ENCODE measurements at places on chromosomes 1 and 21.

DNA sequence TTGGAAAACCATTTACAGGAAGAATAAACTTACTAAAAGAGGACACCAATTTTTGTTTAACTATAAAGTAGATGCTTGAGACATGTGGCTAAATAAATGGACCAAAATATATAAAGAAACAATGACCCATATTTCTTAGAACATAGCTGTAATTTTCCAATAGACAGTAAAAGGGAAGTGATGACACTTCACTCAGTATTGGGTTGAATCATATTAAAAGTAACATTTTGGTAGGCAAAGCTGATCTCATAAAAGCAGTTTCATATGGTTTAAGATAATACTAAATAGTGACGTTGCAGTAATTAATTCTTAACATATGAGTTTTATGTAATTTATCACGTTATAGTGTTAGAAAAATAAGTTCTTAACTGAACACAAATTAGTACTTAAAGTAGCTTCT lies 308.9 kb upstream of the RUNX1 start:
- DNase-seq, result no peak

DNA sequence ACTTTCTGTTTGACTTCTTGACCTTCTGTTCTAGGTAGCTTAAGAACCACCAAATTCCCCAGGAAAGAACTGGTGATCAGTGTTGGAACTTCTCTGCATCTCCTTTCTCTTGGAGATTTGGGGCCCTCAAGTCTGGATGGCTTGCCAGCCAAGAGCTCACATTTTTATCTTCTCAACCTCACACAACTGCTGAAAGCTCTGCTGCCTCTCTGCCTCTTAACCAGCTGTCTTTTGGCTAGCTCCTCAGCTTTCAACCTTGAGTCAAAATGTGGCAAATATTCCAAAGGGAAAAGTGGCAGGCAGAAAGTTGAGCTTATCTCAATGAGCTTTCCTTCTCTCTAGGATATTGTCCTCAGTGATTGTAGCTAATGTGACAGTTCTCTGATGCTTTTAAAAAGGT lies 89.2 kb upstream of the CCDC190 start:
- DNase-seq, result no peak

GRCh38 chr1:217027403-217028080 lies 304.3 kb upstream of the ESRRG start:
- DNase-seq, result no peak

DNA sequence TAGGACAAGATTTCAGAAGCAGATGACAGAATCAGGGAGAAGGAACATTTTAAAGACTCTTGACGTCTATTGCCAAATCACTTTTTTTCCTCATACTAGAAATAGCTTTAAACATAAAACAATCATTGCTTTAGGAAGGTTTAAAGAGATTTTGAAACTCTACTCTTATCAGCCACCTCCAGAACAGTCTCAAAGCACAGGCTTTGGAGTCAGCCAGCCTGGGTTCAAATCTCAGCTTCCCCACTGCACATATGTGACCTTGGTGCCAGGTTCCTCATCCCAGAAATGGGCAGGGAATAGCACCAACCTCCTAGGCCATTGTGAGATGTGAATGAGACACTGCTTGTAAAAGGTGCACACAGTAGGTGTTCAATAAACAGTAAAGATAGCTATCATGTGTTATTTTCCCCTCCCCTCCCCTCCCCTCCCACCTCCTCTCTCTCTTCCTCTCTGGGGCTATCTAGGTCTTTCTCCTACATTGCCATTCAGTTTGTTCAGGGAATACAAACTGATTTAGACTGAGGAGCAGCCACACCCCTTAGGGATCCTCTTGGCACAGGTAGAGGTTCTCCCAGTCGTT lies 20.6 kb downstream of the SPOCD1 start:
- no peak for DNase-seq

- no peak for DNase-seq
Observed at GRCh38 chr21:29287383-29287782, 11.3 kb upstream of the BACH1 start.

DNA sequence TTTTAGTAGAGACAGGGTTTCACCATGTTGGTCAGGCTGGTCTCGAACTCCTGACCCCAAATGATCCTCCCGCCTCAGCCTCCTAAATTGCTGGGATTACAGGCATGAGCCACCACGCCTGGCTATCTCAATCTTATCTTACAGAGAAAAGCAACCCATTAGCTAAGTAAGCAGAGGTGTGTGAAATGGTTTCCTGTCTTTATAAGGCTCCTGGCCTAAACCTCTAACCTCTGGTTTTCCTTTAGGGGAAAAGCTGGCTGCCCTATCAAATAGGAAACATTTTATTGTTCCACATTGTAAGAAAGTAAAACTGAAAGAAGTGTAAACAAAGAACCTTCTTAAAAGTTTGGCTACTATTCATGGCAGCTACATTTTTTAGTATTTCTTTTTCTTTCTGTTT lies 78.3 kb upstream of the MORC3 start:
- no peak for DNase-seq

DNA sequence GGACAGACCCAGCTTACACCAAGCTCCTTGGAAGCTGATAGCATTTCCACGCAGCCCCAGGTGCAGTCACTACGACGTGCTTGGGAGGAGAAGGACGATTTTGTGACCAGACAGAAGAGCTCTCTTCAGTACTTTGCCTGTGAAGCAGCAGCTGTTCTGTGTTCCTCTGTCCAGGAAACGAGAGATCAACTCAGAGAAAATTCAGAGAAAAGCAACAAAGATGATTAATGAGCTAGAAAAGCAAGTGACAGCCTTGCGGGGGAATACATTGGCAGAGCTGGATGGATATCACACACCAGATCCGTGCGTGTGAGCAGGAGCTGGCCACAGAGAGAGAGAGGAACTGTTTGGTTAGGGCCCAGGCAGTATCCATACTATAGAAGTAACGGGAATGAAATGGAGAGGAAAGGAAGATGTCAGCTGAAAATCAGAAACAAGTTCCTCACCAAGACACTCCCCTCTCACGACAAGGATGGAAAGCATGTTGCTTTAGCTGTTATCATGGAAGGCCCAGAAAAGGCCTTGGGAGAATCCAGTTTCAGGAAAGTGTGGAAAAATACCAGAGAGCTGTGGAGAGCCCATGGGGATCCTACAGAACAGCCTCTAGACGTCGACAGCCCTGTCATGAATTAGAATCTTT lies 106.2 kb downstream of the TOMM20 start:
- no peak for DNase-seq

GRCh38 chr1:181637998-181638397 lies 154.7 kb downstream of the CACNA1E start:
- DNase-seq, result no peak

- no peak for DNase-seq
Observed at GRCh38 chr21:42983103-42983502, 8.7 kb downstream of the PKNOX1 start.

GRCh38 chr1:221786647-221787046 lies 44.8 kb upstream of the DUSP10 start:
- DNase-seq, result no peak

GRCh38 chr1:108107658-108108057 lies 92.5 kb downstream of the SLC25A24 start:
- no peak for DNase-seq

GRCh38 chr1:9004700-9005394 lies 21.4 kb downstream of the SLC2A7 start:
- DNase-seq, result peak; percentile 80

DNA sequence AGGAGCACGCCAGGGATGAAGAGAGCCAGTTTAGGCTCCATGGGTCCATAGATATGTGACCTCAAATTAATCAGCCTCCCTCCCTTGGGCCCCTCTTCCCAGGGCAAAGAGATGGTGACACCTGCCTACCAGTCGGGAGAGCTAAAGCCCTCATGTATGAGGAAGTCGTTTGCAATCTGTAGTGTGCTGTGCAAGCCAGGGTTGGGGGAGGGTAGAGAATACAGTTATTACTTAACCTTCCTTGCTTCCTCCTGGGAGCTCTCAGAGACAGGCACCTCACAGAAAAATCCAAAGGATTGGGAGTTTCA lies 4.0 kb downstream of the PGLYRP4 start:
- DNase-seq, result no peak

- DNase-seq, result no peak
Observed at GRCh38 chr1:109193653-109194590, 19.8 kb upstream of the SARS1 start.

- no peak for DNase-seq
Observed at GRCh38 chr1:76059451-76059850, 15.1 kb upstream of the ST6GALNAC3 start.

DNA sequence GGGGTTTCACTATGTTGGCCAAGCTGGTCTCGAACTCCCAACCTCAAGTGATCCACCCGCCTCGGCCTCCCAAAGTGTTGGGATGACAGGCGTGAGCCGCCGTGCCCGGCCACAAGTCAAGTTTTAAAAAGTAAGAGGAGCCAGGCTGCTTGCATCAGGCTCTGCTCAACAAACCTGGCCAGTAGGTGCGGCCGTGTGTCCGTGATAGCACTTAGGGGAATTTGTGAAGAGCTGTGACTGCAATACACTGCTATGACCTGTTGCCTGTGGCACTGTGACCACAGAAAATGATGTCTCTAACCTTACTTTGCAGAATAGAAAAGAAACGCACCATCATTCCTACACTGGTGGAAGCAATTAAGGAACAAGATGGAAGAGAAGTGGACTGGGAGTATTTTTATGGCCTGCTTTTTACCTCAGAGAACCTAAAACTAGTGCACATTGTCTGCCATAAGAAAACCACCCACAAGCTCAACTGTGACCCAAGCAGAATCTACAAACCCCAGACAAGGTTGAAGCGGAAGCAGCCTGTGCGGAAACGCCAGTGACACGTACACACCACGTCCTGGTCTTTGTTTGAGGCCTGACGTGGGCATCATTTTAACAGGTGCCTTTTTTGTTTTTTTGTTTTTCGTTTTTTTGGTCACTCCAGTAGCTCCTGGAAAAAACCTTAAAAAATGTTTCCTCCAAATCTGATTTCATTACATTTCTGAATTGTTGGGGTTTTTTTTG lies 16.7 kb downstream of the C1orf174 start:
- DNase-seq, result no peak

DNA sequence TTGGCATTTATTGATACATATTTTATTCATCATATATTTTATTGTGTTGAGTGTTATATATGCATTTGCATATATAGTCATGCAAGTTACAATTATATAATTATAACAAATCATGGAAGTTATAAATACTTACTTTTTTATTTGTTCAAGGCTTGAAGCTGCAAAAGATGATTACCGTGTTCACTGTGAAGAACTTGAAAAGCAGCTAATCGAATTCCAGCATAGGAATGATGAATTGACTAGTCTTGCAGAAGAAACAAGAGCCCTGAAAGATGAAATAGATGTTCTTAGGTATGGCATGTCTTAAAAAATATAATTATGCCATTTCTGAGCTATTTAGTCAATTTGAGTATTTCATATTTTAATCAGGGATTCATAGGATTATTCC lies 32.1 kb downstream of the HOOK1 start:
- DNase-seq, result no peak

GRCh38 chr1:89833183-89834082 lies 12.6 kb downstream of the LRRC8D start:
- DNase-seq, result no peak

- DNase-seq, result peak; percentile 51
Observed at GRCh38 chr1:221816899-221817298, 75.0 kb upstream of the DUSP10 start.

DNA sequence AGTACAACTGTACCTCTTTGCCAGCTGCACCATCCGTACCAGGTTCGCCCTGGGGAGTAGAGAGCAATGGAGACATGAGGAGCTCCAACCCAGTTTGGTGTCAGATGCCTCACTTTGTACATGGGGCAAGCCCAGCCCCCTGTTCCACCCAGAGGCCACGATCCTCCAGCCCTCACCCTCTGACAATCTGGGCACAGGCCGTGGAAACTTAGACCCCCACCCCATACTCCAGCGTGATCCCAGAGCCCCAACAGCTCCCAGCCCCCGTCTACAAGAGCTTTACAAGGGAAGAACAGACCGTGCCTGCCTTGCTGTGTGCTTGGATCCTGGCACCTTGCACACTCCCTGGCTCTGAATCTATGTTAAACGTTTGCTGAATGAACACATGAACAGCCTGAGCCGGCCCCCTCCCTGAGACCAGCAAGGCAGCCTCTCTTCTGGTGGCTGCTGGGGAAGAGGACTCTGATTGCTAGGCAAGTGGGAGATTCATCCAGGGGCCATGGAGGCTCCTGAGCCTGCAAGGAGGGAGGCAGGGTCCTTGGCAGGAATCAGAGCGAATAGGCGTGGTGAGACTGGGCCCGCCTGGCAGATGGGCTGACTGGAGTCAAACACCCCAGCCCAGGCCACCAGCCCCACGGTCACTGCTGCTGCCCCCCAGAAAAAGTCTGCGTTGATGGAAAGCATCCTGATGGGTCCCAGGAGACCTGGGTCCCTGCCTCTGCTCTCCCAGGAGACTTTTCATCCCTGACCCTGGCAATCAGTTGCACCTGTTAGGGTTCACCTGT lies 12.5 kb upstream of the PEF1 start:
- no peak for DNase-seq

GRCh38 chr1:53551428-53551995 lies 92.3 kb downstream of the DMRTB1 start:
- DNase-seq, result no peak

GRCh38 chr1:222136869-222137268 lies 395.0 kb upstream of the DUSP10 start:
- no peak for DNase-seq

GRCh38 chr1:165577707-165578106 lies 33.9 kb downstream of the LRRC52 start:
- no peak for DNase-seq

DNA sequence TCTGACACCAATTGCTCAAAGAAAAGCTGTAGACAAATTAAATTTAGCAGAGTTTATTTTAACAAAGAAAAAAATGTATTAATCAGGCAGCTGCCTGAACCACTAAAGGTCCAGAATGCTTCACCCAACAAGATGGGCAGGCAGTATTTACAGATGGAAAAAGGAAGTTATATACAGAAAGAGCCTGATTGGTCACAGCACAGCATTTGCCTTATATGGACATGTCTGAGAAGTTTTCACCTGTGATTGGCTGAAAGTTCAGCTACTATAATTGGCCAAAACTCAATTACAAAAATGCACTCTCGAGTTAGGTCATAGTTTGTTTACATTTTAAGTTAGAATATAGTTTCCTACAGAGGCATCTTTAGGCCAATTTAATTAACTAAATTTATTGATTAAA lies 15.1 kb upstream of the FMO1 start:
- DNase-seq, result no peak

GRCh38 chr1:50994997-50995396 lies 25.0 kb downstream of the CDKN2C start:
- DNase-seq, result no peak

GRCh38 chr1:27161594-27161993 lies 6.7 kb upstream of the SLC9A1 start:
- DNase-seq, result no peak

DNA sequence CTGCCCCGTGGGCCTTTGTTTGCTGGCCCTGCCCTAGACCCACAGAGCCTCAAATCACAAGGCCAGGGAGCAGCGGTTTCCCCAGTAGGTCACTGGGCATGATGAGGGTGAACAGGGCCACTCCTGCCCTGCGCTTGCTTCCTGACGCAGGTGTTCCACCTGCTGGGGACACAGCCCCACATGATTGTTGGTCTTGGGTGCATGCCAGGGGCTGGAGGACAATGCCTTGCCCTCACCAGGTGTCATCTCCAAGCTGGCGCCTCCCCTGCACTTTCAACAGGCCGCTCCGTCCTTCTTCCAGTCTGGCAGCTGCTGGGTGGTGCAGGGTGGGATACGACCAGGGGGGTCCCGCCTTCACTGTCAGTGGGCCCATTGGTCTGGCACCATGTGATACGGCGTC lies 24.3 kb downstream of the IL10RB start:
- DNase-seq, result no peak
